ENCODE measurements at places on chromosomes 11 and 22. TPM values are rescaled to one million over a fixed set of nuclear protein-coding genes. Genes with fewer than 3 reads are reported as not detected.

DNA sequence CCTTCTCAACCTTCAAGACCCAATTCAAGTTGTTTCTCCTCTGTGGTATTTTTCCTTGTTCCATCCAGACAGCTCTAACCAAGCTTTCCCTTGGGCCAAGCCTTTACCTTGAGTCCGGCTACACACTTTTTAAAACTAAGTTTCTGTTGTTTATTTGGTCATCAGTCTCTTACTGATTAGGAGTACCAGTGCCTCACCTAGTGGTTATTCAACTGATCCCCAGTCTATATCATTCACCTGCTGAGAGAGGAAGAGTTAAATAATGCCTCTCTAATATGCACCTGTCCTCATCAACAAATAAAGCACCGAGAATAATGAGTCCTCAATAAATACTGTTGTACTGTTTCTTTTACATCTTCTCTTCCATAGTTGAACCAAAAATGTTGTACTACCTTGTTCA lies 160.8 kb downstream of the MSANTD4 start:
- no peaks in the 10 kb centered on the region for H3K36me3 ChIP-seq
- DNase-seq: no peak
- H3K4me1 ChIP-seq: no peaks in the 10 kb centered on the region

- no peak overlapping the region for H3K27ac ChIP-seq
- no peak overlapping the region for H3K4me3 ChIP-seq
- H3K27me3 ChIP-seq: peaks cover 12% of the 10 kb centered on the region
- H3K4me1 ChIP-seq: peaks cover 13% of the 10 kb centered on the region
- no peaks in the 10 kb centered on the region for H3K36me3 ChIP-seq
- no peak for DNase-seq
Measured at GRCh38 chr22:44707752-44708151, 5.7 kb downstream of the PRR5 start.

GRCh38 chr11:130522284-130522961 lies 74.0 kb downstream of the ADAMTS15 start:
- peak overlapping the region; percentile 89 for H3K27ac ChIP-seq
- no peak overlapping the region for H3K4me3 ChIP-seq
- H3K36me3 ChIP-seq: no peaks in the 10 kb centered on the region
- peaks cover 44% of the 10 kb centered on the region for H3K4me1 ChIP-seq
- DNase-seq: peak; percentile 22

GRCh38 chr11:46389450-46390330 lies 1.9 kb downstream of the CHRM4 start:
- peaks cover 21% of the 10 kb centered on the region for H3K4me1 ChIP-seq
- H3K27ac ChIP-seq: no peak overlapping the region
- no peaks in the 10 kb centered on the region for H3K36me3 ChIP-seq
- peaks cover 80% of the 10 kb centered on the region for H3K27me3 ChIP-seq
- peak; percentile 82 for DNase-seq
- H3K4me3 ChIP-seq: peak overlapping the region; percentile 74

- H3K4me1 ChIP-seq: peaks cover 5% of the 10 kb centered on the region
- no peak overlapping the region for H3K4me3 ChIP-seq
- H3K27me3 ChIP-seq: peaks cover 52% of the 10 kb centered on the region
- H3K36me3 ChIP-seq: no peaks in the 10 kb centered on the region
- no peak overlapping the region for H3K27ac ChIP-seq
Measured at GRCh38 chr11:32450372-32450771, 15.0 kb upstream of the WT1 start.

GRCh38 chr11:11895672-11896071 lies 53.9 kb downstream of the USP47 start:
- no peak overlapping the region for H3K27ac ChIP-seq
- DNase-seq: no peak
- H3K36me3 ChIP-seq: peaks cover 8% of the 10 kb centered on the region
- no peaks in the 10 kb centered on the region for H3K27me3 ChIP-seq
- H3K4me3 ChIP-seq: no peak overlapping the region

DNA sequence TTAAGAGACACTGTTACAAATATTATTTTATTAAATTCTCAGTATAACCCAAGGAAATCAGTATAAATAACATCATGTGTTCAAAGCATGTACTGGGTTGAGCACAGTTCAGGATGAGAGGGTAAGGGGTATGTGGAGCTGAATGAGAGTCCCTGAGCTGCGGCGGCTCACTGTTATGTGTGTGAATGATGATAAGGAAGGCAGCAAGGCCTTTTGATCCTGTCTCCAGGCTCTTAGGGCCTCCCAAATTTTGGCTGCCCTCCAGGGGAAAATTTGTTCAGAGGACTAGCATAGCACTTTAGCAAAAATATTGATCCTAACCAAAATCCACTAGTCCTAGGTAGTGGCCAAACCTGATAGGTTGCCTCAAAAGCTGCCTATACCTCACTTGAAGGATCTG lies 86.1 kb upstream of the SPON1 start:
- DNase-seq: no peak
- no peak overlapping the region for H3K4me3 ChIP-seq
- H3K4me1 ChIP-seq: peaks cover 33% of the 10 kb centered on the region
- H3K27ac ChIP-seq: no peak overlapping the region

- DNase-seq: no peak
- no peaks in the 10 kb centered on the region for H3K36me3 ChIP-seq
- H3K27ac ChIP-seq: no peak overlapping the region
- no peak overlapping the region for H3K4me3 ChIP-seq
Measured at GRCh38 chr11:95592471-95592870, 197.1 kb downstream of the FAM76B start.

DNA sequence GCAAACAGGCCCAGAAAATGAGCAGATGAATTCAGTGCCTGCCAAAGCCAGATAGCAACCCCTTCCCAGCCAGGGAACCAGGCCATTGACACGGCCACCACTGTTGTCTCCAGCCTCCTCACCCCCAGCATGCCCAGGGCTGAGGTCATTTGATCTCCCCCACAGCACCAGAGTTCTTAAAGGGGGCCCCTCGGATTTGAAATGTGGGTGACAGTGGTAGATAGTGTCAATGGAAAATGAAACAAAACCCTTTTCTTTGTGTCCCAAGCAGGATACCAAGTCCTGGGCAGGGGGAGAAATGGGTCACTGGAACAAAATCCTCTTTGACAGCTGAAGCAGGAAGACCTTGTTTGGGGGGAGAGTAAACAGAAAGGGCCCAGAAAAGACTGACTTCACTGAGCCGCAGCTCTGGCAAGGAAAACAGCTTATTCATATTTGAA lies 14.3 kb upstream of the ACCSL start:
- no peak for DNase-seq
- no peaks in the 10 kb centered on the region for H3K36me3 ChIP-seq
- peaks cover 2% of the 10 kb centered on the region for H3K27me3 ChIP-seq
- H3K4me1 ChIP-seq: peaks cover 61% of the 10 kb centered on the region
- peak overlapping the region; percentile 32 for H3K4me3 ChIP-seq

GRCh38 chr11:934527-934926 lies 8.9 kb downstream of the AP2A2 start:
- no peak for DNase-seq
- no peaks in the 10 kb centered on the region for H3K36me3 ChIP-seq
- H3K27me3 ChIP-seq: no peaks in the 10 kb centered on the region
- H3K27ac ChIP-seq: no peak overlapping the region
- peaks cover 32% of the 10 kb centered on the region for H3K4me1 ChIP-seq
- H3K4me3 ChIP-seq: no peak overlapping the region

- no peak overlapping the region for H3K4me3 ChIP-seq
- no peaks in the 10 kb centered on the region for H3K4me1 ChIP-seq
- no peak for DNase-seq
- no peaks in the 10 kb centered on the region for H3K27me3 ChIP-seq
- no peak overlapping the region for H3K27ac ChIP-seq
- H3K36me3 ChIP-seq: no peaks in the 10 kb centered on the region
Measured at GRCh38 chr11:76415073-76415472, 29.7 kb upstream of the EMSY start.

- peaks cover 3% of the 10 kb centered on the region for H3K4me1 ChIP-seq
- no peak for DNase-seq
- H3K27me3 ChIP-seq: no peaks in the 10 kb centered on the region
- H3K4me3 ChIP-seq: no peak overlapping the region
- H3K27ac ChIP-seq: no peak overlapping the region
Measured at GRCh38 chr11:91947215-91947820, 277.3 kb upstream of the FAT3 start.

DNA sequence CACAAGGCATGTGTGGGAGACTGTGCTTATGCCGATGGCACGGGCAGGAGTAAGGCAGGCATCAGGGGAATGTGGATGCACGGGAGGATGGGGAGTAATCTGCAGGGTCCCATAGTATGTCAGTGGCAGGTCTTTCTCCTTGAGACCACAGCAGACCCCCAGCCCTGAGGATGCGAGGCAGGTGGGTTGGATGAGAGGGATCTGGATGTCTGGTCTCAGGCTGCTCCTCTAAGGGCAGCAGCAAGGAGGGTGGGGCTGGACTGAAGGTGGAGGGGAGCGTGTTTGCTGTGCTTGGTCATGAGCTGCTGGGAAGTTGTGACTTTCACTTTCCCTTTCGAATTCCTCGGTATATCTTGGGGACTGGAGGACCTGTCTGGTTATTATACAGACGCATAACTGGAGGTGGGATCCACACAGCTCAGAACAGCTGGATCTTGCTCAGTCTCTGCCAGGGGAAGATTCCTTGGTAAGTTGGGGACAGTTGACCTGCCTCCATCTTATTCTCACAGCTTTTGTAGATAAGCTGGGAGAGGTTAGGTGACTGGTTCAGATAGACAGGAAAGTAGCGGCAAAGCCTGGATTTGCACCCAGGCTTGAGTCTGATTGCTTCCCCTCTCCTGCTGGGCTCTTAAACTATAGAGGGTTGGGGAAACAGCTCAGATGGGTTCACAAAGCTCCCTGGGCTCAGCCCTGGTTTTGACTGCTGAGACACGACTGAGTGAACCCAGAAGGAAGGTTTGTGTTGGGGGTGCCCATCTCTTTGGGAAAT lies at the start of gene APOL1:
APOL1 (plus strand) TSS at position 380 of the 769 bp plus-strand sequence. CDS start 1,823 bp downstream, outside the sequence.
- no peak within 1 kb of the TSS for H3K4me3 ChIP-seq
- DNase-seq: no peak
- H3K27ac ChIP-seq: no peak within 1 kb of the TSS
- H3K36me3 ChIP-seq: peaks cover 12% of the 10 kb centered on the region
- peaks cover 8% of the 10 kb centered on the region for H3K4me1 ChIP-seq
- no peaks in the 10 kb centered on the region for H3K27me3 ChIP-seq

GRCh38 chr22:38943882-38944281 lies 13.5 kb upstream of the APOBEC3A start:
- H3K36me3 ChIP-seq: no peaks in the 10 kb centered on the region
- peaks cover 4% of the 10 kb centered on the region for H3K4me1 ChIP-seq
- H3K27me3 ChIP-seq: peaks cover 55% of the 10 kb centered on the region
- DNase-seq: no peak
- H3K4me3 ChIP-seq: no peak overlapping the region

GRCh38 chr11:61377461-61378160 lies 14.8 kb upstream of the TMEM216 start:
- H3K36me3 ChIP-seq: peaks cover 26% of the 10 kb centered on the region
- no peak for DNase-seq

GRCh38 chr22:42595434-42595833 lies 19.2 kb downstream of the POLDIP3 start:
- DNase-seq: no peak
- peak overlapping the region; percentile 70 for H3K27ac ChIP-seq
- H3K4me3 ChIP-seq: no peak overlapping the region
- H3K36me3 ChIP-seq: peaks cover 22% of the 10 kb centered on the region

GRCh38 chr11:67256477-67257135 lies 9.7 kb upstream of the GRK2 start:
- no peaks in the 10 kb centered on the region for H3K27me3 ChIP-seq
- no peak overlapping the region for H3K27ac ChIP-seq
- peak overlapping the region; percentile 18 for H3K4me3 ChIP-seq
- DNase-seq: no peak
- peaks cover 8% of the 10 kb centered on the region for H3K4me1 ChIP-seq
- peaks cover 16% of the 10 kb centered on the region for H3K36me3 ChIP-seq

- no peaks in the 10 kb centered on the region for H3K27me3 ChIP-seq
- peaks cover 2% of the 10 kb centered on the region for H3K36me3 ChIP-seq
- no peak overlapping the region for H3K4me3 ChIP-seq
- no peak overlapping the region for H3K27ac ChIP-seq
- DNase-seq: no peak
Measured at GRCh38 chr11:128179512-128179911, 407.8 kb downstream of the ETS1 start.

- peak within 1 kb of the TSS; percentile 17 for H3K4me3 ChIP-seq
- H3K27me3 ChIP-seq: no peaks in the 10 kb centered on the region
- H3K4me1 ChIP-seq: peaks cover 22% of the 10 kb centered on the region
- DNase-seq: no peak
Measured at GRCh38 chr22:17562906-17563870, at the start of gene SLC25A18. Gene SLC25A18, plus strand, starts transcription at chr22:17563498. Its CDS starts 16,447 bp downstream, at chr22:17579945.

DNA sequence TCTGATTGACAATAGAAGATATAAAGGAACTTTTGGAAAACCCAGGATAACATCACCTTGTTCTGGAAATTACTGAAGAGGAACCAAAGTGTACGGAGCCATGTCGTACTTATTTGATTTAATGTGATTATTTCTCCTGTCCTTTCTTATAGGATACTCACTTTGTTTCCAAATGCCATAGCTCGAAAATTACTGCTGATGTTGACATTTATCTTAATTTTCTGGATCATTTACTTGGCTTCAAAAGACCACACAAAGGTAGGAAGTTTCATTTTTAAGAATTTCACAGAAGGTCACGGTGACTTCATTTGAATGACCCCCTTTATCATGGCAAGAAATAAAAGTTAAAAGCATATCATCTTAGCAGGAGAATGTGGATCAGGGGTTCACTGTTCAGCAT lies 1.2 kb downstream of the NXPE2 start:
- H3K4me3 ChIP-seq: no peak overlapping the region
- no peak overlapping the region for H3K27ac ChIP-seq
- DNase-seq: no peak
- peaks cover 18% of the 10 kb centered on the region for H3K27me3 ChIP-seq

- H3K4me1 ChIP-seq: peaks cover 27% of the 10 kb centered on the region
- H3K27ac ChIP-seq: no peak overlapping the region
- no peak for DNase-seq
- H3K4me3 ChIP-seq: no peak overlapping the region
Measured at GRCh38 chr22:49934160-49934890, 15.9 kb downstream of the CRELD2 start.

DNA sequence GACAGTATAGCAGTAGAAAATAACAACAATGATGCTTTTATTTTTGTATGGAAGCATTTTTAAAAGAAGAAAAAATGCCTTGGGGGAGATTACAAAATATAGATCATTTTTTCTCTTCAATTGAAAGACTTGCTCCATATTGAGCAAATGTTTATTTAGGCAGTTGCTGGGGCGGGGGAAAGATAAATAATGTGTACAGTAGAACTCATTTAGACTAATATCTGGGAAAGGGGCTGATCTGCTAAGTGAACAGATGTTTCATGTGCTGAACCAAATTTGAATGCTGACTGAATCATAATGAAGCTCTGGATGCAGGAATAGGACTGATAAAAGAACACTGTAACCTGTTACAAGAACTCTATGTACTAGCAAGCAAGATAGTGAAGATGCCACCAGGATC lies 457.1 kb upstream of the TENM4 start:
- peaks cover 14% of the 10 kb centered on the region for H3K4me1 ChIP-seq
- H3K4me3 ChIP-seq: no peak overlapping the region
- no peak for DNase-seq
- no peak overlapping the region for H3K27ac ChIP-seq

SYT8 gene
- total RNA-seq: not detected

HMGXB4 gene
- total RNA-seq: 44.6 TPM

SMC1B gene
- not detected for total RNA-seq

GCAT gene
- 55.8 TPM for total RNA-seq

CARD18 gene
- not detected for total RNA-seq

CBLIF gene
- not detected for total RNA-seq
